Colonic mucosa (tissue), 4 donors: ENCODE measurements at places on chromosomes 12 and 14. TPM values are rescaled to one million over a fixed set of nuclear protein-coding genes. Genes with fewer than 3 reads are reported as not detected.

TSPAN19 gene
- not detected for total RNA-seq

FITM1 gene
- total RNA-seq: 0.85 TPM

CCDC88C gene
- total RNA-seq: 48.0 TPM

- peak; percentile 88 for DNase-seq
- H3K27me3 ChIP-seq: no peaks in the 10 kb centered on the region
- peak overlapping the region; percentile 93 for H3K27ac ChIP-seq
- H3K4me1 ChIP-seq: peaks cover 10% of the 10 kb centered on the region
- H3K4me3 ChIP-seq: peak overlapping the region; percentile 48
Measured at GRCh38 chr12:6363330-6364043, 11.9 kb downstream of the SCNN1A start.

GRCh38 chr14:63361790-63362189, 43.1 kb upstream of the GPHB5 start:
- no peaks in the 10 kb centered on the region for H3K36me3 ChIP-seq
- no peak overlapping the region for H3K27ac ChIP-seq
- DNase-seq: no peak

- no peak overlapping the region for H3K4me3 ChIP-seq
- no peak overlapping the region for H3K27ac ChIP-seq
- H3K27me3 ChIP-seq: no peaks in the 10 kb centered on the region
- no peaks in the 10 kb centered on the region for H3K4me1 ChIP-seq
- H3K36me3 ChIP-seq: no peaks in the 10 kb centered on the region
Measured at GRCh38 chr14:39447175-39447661, 15.0 kb upstream of the FBXO33 start.

DNA sequence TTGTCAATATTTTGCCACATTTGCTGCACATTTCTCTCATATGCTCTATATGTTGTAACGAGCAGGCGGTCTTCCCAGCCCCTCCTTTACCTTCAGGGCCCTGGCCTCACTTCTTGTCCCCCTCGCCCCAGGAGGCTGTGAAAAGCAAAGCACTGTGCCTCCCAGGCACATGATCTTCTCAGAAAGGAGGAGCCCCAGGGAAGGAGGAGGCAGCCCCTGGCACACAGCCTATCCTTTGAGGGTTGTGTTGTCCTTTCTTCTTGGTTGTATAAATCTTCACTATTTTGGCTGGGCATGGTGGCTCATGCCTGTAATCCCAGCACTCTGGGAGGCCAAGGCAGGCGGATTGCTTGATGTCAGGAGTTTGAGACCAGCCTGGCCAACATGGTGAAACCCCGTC, 77.0 kb downstream of the PPP2R5C start:
- H3K27me3 ChIP-seq: no peaks in the 10 kb centered on the region
- H3K4me3 ChIP-seq: no peak overlapping the region
- H3K36me3 ChIP-seq: no peaks in the 10 kb centered on the region

DNA sequence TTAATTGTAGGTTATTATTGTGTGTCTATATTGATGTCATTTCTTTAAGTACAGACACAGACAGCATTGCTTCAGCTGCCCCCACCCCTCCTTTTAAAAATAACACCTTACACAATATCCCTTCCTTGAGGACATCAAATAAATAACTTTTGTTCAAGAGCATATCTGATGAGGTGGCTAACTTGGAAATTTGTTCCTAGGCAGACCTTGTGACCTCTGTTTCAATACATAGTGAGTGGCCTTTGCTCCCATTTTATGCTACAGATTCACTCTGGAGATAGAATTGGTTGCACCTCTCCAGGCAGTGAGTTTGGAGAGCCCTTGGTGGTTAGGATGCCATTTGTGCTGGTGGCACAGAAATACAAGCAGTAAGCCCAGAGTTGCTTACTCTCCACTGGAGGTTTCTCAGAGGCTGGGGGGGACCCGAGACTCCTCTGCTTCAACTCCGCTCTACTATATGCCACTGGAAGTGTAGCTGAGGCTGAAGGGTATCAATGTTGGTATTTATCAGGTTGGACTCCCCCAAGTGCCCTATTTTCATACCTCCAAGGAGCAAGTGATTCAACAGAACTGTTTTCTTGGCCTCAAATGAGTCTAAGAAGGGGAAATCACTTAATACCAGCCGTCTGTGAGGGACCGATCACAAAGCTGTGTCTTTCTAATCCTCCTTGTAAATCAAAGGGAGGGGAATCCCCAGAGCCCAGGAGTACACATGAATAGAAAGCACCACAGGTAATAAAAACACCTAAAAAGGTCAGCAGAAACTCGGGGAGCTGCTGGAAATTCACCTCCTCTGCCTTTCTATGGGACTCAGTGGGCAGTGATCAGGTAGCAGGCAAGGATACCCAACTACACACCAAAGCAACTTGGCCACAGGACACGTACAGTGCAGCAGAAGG, 463.1 kb downstream of the RAD51B start:
- H3K27ac ChIP-seq: peak overlapping the region; percentile 19
- peaks cover 5% of the 10 kb centered on the region for H3K4me1 ChIP-seq
- DNase-seq: no peak

- H3K27me3 ChIP-seq: no peaks in the 10 kb centered on the region
- DNase-seq: peak; percentile 87
- no peaks in the 10 kb centered on the region for H3K36me3 ChIP-seq
- peaks cover 18% of the 10 kb centered on the region for H3K4me1 ChIP-seq
Measured at GRCh38 chr12:124745891-124746570, 117.6 kb downstream of the SCARB1 start.
